ENCODE measurements at places on chromosomes 3 and 15.

DNA sequence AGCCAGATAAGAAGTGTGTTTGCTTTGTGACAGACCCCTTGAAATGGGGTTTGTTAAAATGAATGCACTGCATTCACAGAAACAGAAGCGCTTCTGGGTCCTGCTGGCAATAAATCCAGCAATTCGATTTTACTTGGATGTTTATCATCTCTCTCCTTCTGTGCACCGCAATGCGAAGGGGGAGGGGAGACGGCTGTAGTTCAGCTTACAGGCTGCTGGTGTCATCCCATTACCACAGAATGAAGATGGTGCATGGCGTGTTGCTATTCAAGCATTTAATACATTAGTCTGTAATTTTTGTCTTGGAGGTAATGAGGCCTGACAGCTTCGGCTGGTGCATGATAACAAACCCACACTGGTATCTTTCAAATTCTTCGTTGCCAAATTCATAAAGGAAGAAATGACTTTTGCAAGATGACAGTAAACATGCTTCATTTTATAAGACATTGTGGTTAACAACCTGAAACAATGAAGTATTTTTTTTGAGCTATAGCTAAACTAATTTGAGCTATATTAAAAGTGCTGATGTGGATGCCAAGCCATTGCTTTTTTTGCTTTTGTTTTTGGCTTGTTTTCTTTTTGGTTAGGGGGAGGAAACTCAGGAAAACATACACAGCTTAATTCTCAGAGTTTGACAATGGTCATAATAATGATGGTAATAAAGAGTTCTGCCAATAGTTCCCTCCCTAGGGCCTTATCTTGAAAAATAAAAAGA is 418.3 kb downstream of the OTOL1 start:
- DNase-seq = no peak

GRCh38 chr3:104101736-104102135 is 1265.0 kb upstream of the ALCAM start:
- DNase-seq = no peak

- DNase-seq = no peak
These were observed 319.4 kb upstream of the STAC start for GRCh38 chr3:36060950-36061349.

- DNase-seq = no peak
These were observed 1514.8 kb downstream of the SI start for GRCh38 chr3:163563485-163563884.

- DNase-seq = no peak
These were observed 472.5 kb upstream of the SGO1 start for GRCh38 chr3:20658491-20658890.

DNA sequence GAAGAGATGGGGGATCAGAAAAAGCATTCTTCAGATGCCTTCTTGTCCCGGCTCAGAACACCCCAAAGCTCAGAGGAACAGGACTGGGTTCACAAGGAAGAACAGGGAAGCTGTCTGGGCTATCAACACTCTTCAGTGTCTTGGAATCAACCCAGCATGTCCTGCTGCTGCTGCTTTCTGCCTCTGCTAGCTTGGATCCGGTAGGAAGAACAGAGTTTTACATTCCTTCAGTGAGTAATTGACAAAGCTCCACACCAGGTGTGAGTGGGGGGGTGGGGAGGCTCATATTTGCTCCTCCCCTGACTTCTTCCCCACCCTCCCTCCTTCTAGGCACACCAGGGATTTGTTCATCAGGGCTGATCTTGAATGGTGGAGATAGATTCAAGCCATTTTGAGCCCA is 13.1 kb upstream of the ETV5 start:
- DNase-seq = no peak

GRCh38 chr15:63348392-63348791 is 33.3 kb downstream of the CA12 start:
- no peak for DNase-seq

GRCh38 chr3:126485176-126485897 is 9.6 kb upstream of the ZXDC start:
- no peak for DNase-seq

DNA sequence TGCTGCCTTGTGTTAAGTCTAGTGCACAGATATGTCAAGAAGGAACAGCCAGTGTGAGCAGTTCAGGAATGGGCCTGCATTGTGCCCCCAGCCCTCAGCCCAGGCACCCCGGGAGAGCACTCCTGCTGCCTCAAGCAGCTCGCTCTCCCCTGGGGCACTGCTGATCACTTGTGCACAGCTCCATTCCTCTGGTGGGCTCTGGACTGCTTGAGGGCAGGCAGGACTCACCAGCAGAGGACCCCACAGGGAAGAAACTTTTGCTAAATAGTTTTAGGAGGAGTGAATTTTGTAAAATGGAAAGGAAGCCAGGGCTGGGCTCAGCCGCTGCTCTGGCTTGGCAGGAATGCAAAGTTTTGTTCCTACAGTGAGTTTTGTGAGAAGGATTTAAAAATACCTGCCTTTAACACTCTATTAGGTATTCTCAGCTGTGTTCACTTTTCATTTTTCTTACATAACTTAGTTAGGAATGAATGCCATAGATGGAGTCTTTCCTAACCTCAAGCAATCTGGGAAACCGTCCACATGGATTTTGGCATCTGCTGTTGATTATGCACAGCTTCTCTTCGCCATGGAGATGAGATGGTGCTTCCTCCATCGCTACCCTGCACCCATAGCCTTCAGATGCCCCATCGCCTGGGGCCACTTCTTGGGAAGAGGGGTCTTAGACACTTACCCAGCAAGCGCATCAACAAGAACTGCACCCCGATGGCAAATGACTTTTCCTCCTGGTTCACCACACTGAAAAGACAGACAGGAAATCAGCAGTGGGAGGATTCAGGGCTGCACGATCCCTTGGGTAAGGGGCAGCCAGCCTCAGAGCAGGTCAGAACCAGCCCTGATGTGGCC is 42.3 kb upstream of the RAB6B start:
- no peak for DNase-seq

GRCh38 chr3:104742044-104742443 is 624.7 kb upstream of the ALCAM start:
- no peak for DNase-seq

- no peak for DNase-seq
These were observed 172.1 kb downstream of the LRTM1 start for GRCh38 chr3:54755756-54756155.

- DNase-seq = no peak
These were observed 365.2 kb upstream of the AGTR1 start for GRCh38 chr3:148332509-148332908.

DNA sequence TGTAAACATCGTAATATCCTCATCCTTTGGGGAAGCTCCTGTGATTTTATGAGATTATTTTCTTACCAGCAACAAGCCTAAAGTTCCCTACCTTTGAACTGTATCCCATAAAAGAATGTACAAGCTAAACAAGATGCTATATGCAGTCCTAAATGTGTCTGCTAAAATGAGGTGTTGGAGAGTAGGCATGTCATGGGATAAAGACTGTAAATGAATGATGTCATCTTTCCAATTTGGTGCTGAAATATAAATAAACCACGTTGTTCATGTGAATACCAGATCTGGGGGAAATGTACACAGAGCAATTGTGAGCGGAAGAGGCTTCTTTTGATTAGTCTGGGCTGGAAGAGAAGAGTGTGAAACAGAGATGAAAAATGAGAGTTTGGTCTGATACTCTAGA is 214.9 kb upstream of the WNT5A start:
- DNase-seq = no peak

DNA sequence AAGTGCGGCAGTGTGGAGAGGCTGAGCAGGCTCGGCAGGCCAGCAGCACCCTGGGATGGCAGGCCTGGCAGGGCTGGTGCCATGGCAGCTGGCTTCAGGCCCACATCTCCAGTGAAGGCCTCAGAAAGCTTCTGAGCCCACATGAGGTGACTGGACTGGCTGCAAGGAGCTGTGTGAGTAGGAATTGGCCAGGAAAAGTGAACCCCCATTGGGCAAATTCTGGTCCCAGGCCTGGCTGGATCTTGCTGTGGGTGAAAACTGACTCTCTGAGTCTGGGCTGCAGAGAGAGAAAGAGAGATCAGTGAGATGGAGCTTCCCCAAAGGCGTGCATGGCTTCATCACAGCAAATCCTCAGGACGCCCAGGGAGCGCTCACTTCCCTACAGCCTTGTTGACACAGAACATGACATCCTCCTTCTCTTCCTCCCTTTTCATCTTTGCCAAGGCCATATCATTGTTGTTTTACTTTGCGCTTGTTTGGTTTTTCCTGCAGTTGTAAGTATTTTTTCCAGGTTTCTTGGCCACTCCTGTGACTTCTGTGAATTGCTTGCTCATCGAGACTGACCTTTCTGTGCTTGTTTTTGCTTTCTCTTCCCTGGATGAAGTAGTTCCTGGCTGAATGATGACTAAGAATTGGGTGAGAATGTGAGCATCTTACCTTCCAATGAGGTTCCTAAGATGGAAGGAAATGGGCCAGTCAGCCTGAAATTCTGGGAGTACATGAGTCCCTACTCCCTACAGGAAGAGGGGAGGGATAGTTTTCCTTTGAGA is 299.1 kb downstream of the TLE3 start:
- DNase-seq = no peak

- DNase-seq = no peak
These were observed 63.7 kb upstream of the PRR23C start for GRCh38 chr3:139108253-139108969.

DNA sequence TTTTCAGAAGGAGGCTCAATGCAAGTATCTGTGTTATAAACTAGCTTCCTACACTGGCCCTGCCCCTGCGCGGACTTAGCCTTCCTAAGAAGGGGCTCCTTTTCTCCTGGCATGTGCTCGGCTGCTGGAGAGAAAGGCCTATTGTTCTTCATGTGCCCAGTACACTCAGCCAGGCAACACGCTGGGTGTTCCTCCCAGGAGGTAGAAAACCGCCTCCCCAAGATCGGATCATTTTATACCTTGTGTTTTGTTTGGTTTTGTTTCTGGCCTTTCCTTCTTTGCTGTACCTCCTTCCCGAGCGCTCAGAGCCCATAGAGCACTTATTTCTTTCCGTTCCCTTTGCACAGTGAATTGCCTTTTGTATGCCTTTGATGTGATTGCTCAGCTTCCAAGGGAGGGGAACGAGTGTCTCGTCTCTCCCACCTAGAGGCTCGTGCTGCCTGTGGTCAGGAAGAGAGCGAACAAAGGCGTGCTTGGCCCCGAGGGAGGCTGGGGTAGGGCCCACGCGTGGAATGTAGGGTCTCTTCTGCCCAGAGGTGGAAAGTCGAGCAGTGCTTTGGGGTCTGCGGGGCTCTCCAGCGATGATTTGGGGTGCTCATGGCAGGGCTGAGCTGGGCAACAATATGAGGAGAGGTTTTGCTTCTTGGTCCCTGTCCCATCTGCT is 30.0 kb downstream of the CCNL1 start:
- DNase-seq = peak; percentile 66

DNA sequence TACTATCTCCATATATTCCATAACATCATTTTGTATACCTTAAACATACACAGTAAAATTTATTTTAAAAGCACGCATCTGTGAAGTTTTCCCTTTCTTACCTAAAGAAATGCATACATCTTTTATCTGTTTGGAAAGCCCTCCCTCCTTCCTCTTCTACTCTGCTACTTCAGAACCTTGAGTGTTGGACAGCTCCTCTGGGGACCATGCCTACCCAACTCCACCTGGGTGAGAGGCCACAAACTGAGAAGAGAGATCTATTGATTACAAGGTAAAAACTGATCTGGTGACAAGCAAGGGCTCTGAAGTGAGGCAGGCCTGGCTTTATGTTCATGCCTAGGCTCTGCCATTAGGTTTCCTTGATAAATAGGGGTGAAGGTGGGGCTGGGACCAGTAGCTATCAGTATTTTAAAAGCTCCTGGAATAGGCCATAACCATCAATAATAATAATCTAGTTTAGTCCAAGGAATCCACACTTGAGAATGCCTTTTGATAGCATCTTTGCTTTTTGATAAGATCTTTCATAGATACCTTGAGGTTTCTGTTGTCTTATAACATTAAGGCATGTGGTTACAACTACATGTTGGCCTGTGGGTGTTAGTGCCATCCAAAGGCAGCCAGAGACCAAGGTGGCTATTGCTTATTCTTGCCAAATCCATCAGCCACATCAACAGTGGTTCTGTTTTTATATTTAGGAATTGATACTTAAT is 148.8 kb downstream of the KCNMB2 start:
- no peak for DNase-seq

DNA sequence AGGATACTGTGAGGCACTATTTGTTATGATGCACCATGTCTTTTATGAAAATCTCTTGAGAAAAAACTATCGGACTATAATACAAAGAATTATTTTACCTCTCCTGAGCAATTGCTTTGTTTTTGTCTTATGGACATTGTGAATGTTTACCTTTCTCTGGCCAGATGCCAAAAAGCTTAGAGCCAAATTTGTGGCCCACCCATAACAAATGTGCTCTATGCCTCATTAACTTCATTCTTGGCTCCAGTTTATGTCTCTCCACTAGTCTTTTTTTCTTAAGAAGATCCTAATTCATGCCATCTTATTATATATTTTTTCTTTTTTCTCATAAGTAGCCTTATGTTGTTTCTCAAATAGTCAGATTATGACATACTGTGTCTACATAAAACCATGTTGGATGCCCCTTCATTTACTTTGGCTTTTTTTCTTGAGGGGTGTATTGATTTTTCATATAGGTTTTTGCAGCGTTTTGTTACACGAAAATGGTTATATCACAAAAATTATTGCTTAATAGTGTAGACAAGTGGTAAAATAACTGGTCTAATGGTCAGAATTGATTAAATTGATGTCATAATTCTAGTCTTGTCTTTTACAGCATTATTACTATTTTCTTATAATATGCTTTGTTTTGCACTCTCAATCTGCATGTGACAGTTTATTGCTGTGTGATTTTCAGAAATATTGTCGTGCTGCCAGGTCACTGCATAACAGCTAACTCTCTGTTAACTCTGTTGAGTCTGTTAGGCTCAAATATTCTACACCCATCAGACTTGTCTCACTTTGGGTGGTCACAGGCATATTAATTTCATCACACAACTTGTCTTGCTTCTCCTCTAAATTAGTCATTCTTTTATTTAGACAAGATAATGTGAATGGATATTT is 18.2 kb downstream of the SENP8 start:
- DNase-seq = no peak

DNA sequence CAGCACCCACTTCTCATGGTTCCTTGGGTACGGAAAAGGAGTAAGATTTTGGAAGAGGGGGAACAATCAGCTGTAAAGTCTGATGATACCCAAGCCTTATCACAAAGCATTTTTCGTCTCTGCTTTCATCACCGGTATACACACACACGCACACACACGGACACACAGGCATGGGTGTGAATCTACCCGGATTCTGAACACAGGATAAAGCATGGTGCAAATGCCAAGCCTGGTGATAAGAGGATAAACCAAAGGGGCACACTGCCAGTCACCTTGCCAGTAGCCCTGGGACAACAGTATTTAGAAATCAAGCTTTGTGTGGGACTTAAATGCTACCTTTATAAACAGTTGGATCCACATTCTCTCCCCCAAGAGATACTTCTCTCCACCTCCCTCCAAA is 22.2 kb downstream of the FAM174B start:
- DNase-seq = peak; percentile 8

GRCh38 chr15:48667701-48668100 is 22.2 kb upstream of the FBN1 start:
- DNase-seq = no peak

GRCh38 chr3:62370858-62371719 is 2.3 kb downstream of the FEZF2 start:
- no peak for DNase-seq

GRCh38 chr3:132236701-132237651 is 80.2 kb upstream of the ACP3 start:
- no peak for DNase-seq
